ENCODE measurements at places on chromosomes 12 and 14.

- no peaks in the 10 kb centered on the region for H3K4me1 ChIP-seq
- no peaks in the 10 kb centered on the region for H3K36me3 ChIP-seq
- no peak overlapping the region for H3K27ac ChIP-seq
Observed at GRCh38 chr12:25853316-25854095, 105.0 kb upstream of the RASSF8 start.

- no peak overlapping the region for H3K4me3 ChIP-seq
- no peak for DNase-seq
- H3K4me1 ChIP-seq, result peaks cover 20% of the 10 kb centered on the region
- H3K36me3 ChIP-seq, result no peaks in the 10 kb centered on the region
- no peak overlapping the region for H3K27ac ChIP-seq
- no peaks in the 10 kb centered on the region for H3K27me3 ChIP-seq
Observed at GRCh38 chr12:132285991-132286681, 43.3 kb downstream of the GALNT9 start.

DNA sequence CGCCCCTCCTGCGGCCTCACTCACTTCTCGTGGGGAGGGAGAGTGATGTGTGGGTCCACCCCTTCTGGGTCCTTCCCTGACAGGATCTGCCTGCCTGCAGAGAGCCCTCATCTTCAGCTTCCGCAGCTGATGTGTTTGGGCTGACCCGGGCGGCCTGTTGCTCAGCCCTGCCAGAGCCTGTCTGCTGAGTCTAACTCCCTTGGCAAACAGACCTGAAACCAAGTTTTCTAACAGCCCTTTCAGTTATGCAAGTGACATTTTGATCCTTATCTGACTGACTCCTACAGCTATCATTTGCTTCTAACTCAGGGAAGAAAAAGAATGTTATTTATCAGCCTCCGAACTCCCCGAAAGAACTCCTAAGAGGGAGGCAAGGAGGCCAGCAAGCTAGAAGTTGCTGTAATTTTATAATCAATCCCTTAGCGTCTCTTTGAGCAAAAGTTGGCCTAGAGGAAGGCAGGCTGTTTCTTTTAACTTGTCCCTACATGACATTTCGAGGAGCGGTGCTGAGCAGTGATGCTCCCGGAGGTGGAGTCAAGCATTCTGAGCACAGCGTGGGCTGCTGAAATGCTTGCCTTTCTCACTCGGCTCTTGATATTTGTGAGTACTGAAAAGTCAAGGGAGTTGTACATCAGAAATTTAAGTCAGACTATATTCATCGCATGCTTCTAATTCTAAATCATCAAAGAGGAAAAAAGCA lies 31.5 kb upstream of the CACNA2D4 start:
- H3K36me3 ChIP-seq, result peaks cover 41% of the 10 kb centered on the region
- no peak overlapping the region for H3K4me3 ChIP-seq
- no peaks in the 10 kb centered on the region for H3K27me3 ChIP-seq
- DNase-seq, result no peak
- no peaks in the 10 kb centered on the region for H3K4me1 ChIP-seq

DNA sequence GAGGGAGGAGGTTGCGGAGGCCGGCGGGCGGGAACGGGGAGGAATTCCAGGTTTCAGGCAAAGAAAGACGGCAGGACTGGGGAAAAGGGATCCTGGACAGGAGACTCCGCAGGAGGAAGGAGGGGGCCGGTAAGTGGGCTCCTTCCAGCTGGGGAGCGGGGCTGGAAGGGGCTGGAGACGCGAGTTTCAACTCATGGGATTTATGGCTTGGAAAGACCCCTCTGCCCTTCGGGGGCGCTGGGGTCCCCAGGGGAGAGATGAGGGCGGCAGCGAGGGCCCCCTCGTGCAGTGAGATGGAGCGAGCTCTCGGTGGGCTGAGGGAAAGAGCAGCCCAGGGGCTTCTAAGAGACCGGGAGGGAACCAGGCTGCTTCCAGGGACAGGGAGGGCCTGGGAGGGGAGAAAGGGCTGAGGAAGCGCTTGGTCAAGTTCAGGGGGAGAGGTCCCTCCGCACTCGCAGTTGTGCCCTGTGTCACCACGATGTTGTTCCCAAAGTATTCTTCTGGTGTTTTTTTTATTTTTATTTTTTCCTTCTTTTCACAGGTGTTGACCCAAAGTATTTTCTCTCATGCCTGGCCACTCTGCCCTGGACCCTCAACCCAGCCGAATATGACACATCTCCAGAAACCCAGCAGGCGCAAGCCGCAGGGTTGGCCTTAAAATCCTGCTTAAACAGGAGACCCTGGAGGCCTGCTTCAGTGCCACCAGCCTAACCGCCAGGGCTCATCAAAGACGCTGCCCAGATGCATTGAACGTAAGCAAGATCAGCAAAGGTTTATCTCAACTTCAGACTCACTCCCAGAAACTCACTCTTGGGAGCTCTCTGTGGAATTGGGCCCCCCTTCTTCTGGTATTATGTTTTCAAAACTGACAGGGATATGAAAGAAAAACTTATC lies 16.1 kb downstream of the TNFAIP2 start:
- H3K4me3 ChIP-seq, result no peak overlapping the region
- peaks cover 66% of the 10 kb centered on the region for H3K27me3 ChIP-seq
- H3K27ac ChIP-seq, result no peak overlapping the region
- H3K4me1 ChIP-seq, result peaks cover 3% of the 10 kb centered on the region
- DNase-seq, result no peak

GRCh38 chr14:61876362-61877034 lies 114.3 kb downstream of the SNAPC1 start:
- H3K27ac ChIP-seq, result no peak overlapping the region
- no peak overlapping the region for H3K4me3 ChIP-seq
- no peaks in the 10 kb centered on the region for H3K27me3 ChIP-seq
- no peaks in the 10 kb centered on the region for H3K36me3 ChIP-seq

GRCh38 chr12:40310211-40310610 lies 85.4 kb downstream of the LRRK2 start:
- H3K27me3 ChIP-seq, result no peaks in the 10 kb centered on the region
- no peak overlapping the region for H3K4me3 ChIP-seq
- no peak overlapping the region for H3K27ac ChIP-seq
- no peaks in the 10 kb centered on the region for H3K4me1 ChIP-seq
- DNase-seq, result no peak

DNA sequence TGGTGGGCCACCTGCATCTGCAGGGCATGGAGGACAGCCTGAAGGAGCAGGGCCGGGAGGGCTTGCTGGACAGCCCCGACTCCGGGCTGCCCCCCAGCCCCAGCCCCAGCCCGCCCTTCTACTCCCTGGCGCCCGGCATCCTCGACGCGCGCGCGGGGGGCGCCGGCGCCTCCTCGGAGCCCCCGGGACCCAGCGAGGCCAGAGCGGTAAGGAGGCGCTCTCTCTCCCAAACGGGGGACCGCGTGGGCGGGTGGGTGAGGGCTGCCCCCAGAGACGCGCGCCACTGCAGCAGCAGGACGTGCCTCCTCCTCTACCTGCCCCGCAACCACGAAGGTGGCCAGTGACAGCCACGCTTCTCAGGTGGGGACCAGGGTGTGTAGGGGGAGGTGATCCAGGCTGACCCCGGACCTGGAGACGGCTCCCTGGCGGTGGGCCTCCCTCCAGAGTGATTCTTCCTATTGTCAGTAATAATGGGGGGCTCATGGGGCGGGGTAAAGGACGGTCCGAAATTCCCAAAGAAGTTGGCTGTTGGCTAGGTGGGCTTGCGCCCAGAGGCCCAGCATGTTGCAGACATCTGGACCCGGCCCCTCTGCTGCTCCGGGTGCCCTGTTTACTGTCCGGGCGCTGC lies 652 bp downstream of the RFLNA start:
- H3K27me3 ChIP-seq, result peaks cover 2% of the 10 kb centered on the region
- H3K36me3 ChIP-seq, result no peaks in the 10 kb centered on the region
- peaks cover 8% of the 10 kb centered on the region for H3K4me1 ChIP-seq
- H3K27ac ChIP-seq, result no peak overlapping the region
- H3K4me3 ChIP-seq, result peak overlapping the region; percentile 42
- no peak for DNase-seq

DNA sequence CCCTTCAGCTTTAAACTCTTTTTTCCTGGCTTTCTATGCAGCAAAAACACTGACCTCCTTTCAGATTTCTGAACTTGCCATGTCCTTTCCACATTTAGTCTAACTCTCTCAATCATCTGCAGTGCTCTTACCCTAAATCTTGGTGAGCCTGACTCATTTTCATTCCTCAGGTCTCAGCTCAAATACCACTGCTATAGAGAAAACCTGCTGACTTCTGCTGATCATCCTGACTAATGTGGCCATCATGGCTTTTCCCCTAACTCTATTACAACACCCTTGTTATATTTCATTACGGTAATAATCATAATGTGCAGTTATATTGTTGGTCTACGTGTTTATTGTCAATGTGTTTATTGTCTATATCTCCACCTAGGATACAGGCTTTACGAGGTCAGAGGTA lies 207.3 kb upstream of the OR4E1 start:
- no peaks in the 10 kb centered on the region for H3K27me3 ChIP-seq
- H3K4me1 ChIP-seq, result no peaks in the 10 kb centered on the region
- no peak overlapping the region for H3K4me3 ChIP-seq
- no peak for DNase-seq
- no peaks in the 10 kb centered on the region for H3K36me3 ChIP-seq
